ENCODE measurements at places on chromosomes 2 and 18.

DNA sequence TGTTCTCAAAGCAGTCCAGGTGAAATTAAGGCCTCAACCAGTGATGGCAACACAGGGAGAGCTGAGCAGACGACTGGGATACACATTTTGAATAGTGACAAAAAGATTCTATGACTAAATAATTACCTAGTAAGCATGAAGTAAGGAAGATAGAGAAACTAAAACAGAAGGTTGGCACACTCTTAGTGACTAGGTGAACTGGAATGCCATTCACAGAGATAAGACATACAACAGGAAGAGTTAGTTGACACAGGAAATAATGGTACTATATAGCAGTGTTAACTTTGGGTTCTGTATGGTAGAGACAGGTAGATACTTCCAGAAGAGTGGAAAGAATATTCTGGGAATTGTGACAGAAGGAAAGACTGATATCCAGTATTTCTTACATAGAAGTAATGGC is 181.8 kb upstream of the NT5C1B start:
- DNase-seq, result no peak

DNA sequence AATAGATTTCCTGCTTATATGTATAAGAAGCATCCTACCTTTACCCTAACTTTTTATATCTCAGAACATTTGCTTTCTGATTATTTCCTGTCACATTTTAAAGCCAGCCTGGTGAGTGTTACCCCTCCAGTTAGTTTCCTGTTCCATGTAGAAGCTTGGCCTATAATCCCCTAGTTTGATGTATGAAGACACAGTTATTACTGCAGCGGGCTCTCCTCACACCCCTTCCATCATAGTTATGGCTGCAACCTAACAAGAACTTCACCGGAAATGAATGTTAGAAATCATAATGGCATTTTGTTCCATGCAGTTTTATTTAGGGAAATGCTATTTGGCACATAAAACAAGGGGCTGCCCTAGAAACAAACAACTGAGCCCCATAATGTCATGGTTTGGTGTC is 400.2 kb upstream of the SETBP1 start:
- no peak for DNase-seq

DNA sequence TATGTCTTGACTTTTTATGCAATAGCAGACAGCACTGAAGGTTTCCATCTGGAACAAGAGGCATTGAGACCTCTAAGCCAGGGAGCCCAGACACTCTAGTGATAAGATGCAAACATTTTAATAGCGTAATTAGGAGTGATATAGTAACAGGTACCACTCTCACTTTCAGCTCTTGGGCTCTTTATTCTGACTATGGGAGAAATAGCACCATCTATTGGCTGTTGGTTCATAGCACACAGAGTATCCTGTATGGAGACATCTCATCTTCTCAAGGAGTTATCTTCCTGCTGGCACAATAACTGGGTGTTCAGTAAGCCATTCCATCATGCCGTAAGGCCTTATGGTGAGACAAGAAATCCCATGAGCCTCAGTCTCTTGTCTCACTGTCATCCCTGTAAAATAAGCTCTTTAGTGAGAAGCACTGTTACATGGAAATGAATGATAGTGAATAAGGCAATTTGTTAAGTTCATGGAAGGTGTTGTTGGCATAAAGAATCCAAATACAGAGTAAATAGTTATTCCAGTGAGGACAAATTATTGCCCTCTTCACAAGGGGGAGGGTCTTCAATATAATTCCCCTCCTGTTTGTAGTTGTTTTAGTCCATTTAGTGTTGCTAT is 48.3 kb downstream of the THUMPD2 start:
- no peak for DNase-seq

DNA sequence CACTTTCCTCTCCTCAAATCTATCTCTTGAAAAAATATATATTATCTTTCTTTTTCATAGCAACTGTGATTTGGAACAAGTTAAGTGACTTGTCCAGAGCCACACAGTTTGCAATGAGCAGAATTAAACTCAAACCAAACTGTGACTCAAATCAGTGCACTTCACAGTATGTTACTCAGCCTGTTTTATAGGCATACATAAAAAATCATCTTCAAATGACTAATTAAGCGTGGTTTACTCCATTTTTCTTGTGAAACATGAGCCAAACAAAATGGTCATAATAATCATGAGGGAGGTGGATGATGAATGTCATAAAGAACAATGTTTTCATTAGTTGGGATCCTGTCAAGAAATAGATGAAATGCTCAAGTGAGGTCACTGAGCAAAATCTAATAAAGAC is 6.1 kb upstream of the CCDC178 start:
- DNase-seq, result no peak
